Activated CD4-positive, alpha-beta T cell treated with anti-CD3 and anti-CD28 coated beads, Interleukin-2, amount 10 ng/mL, durations not matched to agents 7 days and 5 days (primary cell): ENCODE measurements at places on chromosomes 12 and 14. TPM values are rescaled to one million over a fixed set of nuclear protein-coding genes. Genes with fewer than 3 reads are reported as not detected.

DNA sequence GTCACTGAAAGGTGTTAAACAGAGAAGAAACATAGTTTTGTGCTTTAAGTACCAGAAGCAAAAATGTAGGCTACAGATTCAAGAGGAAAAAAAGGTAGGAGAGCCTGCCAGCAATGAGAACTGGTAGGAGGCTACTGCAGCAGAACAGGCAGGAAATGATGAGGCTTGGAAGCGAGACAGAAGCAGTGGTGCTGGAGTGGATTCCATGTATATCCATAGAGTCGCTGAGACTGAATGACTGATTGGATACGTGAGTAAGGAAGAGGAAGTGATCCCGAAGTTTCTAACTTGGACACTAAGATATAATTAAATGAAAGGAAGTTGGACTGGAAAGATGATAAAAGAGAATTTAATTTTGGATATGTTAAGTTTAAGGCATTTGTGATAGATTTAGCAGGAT lies 45.0 kb upstream of the CCDC91 start:
- H3K4me3 ChIP-seq = no peak overlapping the region
- peaks cover 2% of the 10 kb centered on the region for H3K27me3 ChIP-seq
- no peaks in the 10 kb centered on the region for H3K4me1 ChIP-seq

- H3K36me3 ChIP-seq = peaks cover 3% of the 10 kb centered on the region
- H3K4me3 ChIP-seq = peak overlapping the region; percentile 52
- no peaks in the 10 kb centered on the region for H3K27me3 ChIP-seq
- no peak for DNase-seq
Measured at GRCh38 chr12:94622475-94622874, 27.9 kb downstream of the TMCC3 start.

DNA sequence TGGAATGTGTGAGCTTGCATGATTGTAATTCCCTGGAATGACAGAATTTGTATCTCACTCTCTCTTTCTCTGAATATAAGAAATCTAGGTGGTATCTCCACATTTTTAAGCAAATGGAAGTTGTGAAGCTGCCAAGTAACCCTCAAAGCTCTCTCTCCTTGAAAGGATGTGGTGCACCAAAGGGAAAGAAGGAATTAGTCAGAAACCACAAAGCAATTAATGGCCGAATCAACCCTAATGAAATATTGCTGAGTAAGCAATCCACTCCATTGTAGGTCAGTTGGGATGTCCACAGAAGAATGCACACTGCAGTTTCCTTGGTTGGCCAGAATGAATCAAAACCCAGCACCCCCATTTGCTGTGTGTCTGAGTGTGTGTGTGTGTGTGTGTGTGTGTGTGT lies 153.5 kb downstream of the KCNA5 start:
- H3K27me3 ChIP-seq = peaks cover 7% of the 10 kb centered on the region
- no peak for DNase-seq
- no peak overlapping the region for H3K4me3 ChIP-seq
- no peak overlapping the region for H3K27ac ChIP-seq
- H3K36me3 ChIP-seq = no peaks in the 10 kb centered on the region

- peaks cover 31% of the 10 kb centered on the region for H3K4me1 ChIP-seq
- peak overlapping the region; percentile 100 for H3K27ac ChIP-seq
- H3K36me3 ChIP-seq = peaks cover 9% of the 10 kb centered on the region
Measured at GRCh38 chr14:34538871-34539406, 562 bp downstream of the EAPP start.

GRCh38 chr14:89892953-89893352 lies 61.6 kb downstream of the EFCAB11 start:
- H3K4me1 ChIP-seq = no peaks in the 10 kb centered on the region
- H3K4me3 ChIP-seq = no peak overlapping the region
- no peak for DNase-seq
- no peak overlapping the region for H3K27ac ChIP-seq
- H3K27me3 ChIP-seq = no peaks in the 10 kb centered on the region

DNA sequence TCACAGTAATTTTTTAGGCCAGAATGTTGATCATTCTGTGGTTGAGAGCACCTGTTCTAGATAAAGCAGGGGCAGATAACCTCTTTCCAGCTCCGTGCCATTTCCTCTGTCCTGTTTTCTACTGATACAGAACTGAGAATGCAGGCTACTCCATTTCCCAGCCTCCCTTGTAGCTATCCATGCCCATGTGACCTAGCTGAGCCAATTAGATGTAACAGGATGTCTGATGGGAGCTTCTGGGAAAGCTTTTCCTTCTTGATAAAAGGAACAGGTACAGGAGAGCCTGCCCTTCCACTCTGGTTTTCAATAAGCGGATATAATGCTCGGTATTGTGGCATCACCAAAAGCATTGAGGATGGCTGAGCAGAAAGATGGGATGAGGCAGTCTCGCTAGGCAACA lies 54.2 kb downstream of the LRRC74A start:
- H3K36me3 ChIP-seq = no peaks in the 10 kb centered on the region
- H3K4me1 ChIP-seq = peaks cover 12% of the 10 kb centered on the region
- DNase-seq = no peak
- no peaks in the 10 kb centered on the region for H3K27me3 ChIP-seq
- H3K4me3 ChIP-seq = no peak overlapping the region

DNA sequence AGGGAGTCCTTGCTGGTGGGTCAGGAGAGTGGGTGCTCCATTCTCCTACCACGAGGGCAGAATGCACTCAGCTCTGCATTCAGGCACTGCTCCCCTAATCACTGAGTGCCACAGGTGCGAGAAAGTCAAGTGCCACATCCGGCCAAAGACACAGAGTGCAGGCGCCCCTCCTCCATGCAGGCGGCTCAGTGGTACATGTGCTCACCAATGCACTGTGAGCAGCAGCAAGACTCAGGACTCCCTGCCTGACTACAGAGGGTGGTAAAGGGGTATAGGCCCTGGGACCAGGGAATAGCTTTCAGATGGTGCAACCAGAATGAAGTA lies 32.9 kb downstream of the ZFYVE21 start:
- H3K4me1 ChIP-seq = peaks cover 19% of the 10 kb centered on the region
- peak overlapping the region; percentile 86 for H3K27ac ChIP-seq
- H3K36me3 ChIP-seq = no peaks in the 10 kb centered on the region
- no peak overlapping the region for H3K4me3 ChIP-seq
- DNase-seq = peak; percentile 75

DNA sequence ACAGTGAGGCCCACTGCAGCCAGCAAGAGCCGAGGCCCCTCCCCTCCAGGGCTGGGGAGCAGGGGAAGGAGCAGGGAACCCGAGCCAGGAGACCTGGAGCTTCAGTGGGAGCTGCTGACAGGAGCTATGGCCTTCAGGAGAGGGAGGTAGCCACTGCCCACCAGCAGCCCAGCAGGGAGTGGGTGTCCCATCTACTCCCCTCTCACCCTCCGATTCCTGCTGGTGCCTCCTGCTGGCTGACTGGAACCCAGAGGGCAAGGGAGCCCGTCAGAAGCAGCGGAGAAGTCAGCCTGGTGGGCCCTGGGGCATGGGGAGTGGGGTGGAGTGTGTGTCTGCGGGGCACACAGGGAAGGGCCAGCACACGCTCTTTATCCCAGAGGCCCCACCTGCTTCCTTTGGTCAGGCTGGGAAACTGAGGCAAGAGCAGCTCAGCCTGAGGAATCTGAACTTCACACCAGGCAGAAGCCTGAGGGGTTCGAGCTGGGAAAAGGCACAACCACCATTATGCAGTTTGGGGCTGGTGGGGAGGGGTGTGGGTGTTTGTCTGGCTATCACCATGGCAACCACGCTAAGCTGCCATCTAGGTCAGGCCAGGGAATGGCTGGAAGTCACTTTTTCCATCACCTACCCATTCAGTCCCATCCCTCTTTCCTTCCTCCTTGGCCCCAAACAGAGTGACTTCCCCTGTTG lies 36.8 kb upstream of the PLEKHG6 start:
- no peak overlapping the region for H3K4me3 ChIP-seq
- no peak for DNase-seq
- H3K36me3 ChIP-seq = no peaks in the 10 kb centered on the region

- no peak for DNase-seq
- no peaks in the 10 kb centered on the region for H3K4me1 ChIP-seq
- no peak overlapping the region for H3K27ac ChIP-seq
- H3K36me3 ChIP-seq = no peaks in the 10 kb centered on the region
- no peaks in the 10 kb centered on the region for H3K27me3 ChIP-seq
Measured at GRCh38 chr12:23133471-23133870, 508.5 kb downstream of the ETNK1 start.

- H3K27ac ChIP-seq = no peak overlapping the region
- no peaks in the 10 kb centered on the region for H3K27me3 ChIP-seq
- H3K4me3 ChIP-seq = no peak overlapping the region
- H3K4me1 ChIP-seq = no peaks in the 10 kb centered on the region
- DNase-seq = peak; percentile 24
Measured at GRCh38 chr14:95784137-95784536, 70.2 kb upstream of the TCL1A start.

GRCh38 chr12:32837974-32838373 lies 58.6 kb downstream of the PKP2 start:
- no peaks in the 10 kb centered on the region for H3K36me3 ChIP-seq
- DNase-seq = no peak
- H3K4me3 ChIP-seq = no peak overlapping the region

DNA sequence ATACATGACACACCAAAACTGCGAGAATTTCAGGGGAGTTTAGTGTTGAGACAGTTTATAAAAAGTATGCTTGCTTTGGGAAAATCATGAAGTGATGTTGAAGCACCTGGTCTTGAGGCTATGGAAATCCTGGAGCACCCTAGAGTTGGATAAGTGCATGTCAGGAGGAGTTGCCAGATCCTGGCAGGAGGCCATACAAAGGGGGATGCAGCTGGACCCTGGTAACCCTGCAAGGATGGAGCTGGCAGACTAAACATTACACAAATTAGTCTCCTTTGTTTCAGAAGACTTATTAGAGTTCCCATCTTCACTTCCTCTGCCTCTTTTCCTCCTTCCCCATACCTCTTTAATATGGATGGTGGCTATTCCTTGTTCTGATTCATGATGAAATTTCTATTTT lies 907.0 kb downstream of the BCL11B start:
- H3K4me1 ChIP-seq = peaks cover 8% of the 10 kb centered on the region
- no peaks in the 10 kb centered on the region for H3K27me3 ChIP-seq
- H3K36me3 ChIP-seq = peaks cover 8% of the 10 kb centered on the region
- no peak overlapping the region for H3K27ac ChIP-seq
- H3K4me3 ChIP-seq = no peak overlapping the region

The MYL6 gene
- total RNA-seq = 1,525 TPM

The SCNN1A gene
- 0.67 TPM for total RNA-seq

The TAS2R9 gene
- total RNA-seq = not detected

The TSFM gene
- total RNA-seq = 29.7 TPM

The FAM90A1 gene
- total RNA-seq = not detected

The LMNTD1 gene
- not detected for total RNA-seq

The DIO2 gene
- not detected for total RNA-seq

The TMEM260 gene
- total RNA-seq = 20.0 TPM

The SDR9C7 gene
- total RNA-seq = not detected
